ENCODE measurements at places on chromosomes 1 and 21.

GRCh38 chr21:45154511-45155508 lies 80.4 kb downstream of the ADARB1 start:
- DNase-seq = no peak

- no peak for DNase-seq
Observed at GRCh38 chr21:45897191-45898027, 84.2 kb upstream of the COL6A1 start.

GRCh38 chr1:25066256-25066655 lies 136.2 kb upstream of the RUNX3 start:
- DNase-seq = no peak

GRCh38 chr1:14835725-14836124 lies 237.2 kb downstream of the KAZN start:
- DNase-seq = no peak

DNA sequence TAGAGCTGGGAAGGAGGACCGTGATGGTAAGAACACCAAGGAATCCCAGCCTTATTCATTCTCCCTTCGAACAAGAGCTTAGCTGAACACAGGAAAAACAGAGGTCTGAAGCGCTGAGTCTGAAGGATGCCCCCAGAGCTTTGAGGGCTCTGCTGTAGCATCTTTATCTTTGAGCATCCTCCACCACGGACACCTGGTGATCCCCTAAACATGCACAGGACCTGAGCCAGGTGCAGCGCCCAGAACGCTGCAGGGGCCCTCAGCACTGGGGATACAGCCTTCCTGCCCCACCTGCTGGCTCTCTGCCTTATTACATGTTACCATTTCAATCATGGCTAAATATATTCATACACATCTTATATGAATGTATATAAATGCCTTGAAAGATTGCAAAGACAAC lies 7.7 kb upstream of the GPATCH4 start:
- DNase-seq = peak; percentile 37

GRCh38 chr1:231037585-231038517 lies 2.2 kb downstream of the FAM89A start:
- DNase-seq = no peak

DNA sequence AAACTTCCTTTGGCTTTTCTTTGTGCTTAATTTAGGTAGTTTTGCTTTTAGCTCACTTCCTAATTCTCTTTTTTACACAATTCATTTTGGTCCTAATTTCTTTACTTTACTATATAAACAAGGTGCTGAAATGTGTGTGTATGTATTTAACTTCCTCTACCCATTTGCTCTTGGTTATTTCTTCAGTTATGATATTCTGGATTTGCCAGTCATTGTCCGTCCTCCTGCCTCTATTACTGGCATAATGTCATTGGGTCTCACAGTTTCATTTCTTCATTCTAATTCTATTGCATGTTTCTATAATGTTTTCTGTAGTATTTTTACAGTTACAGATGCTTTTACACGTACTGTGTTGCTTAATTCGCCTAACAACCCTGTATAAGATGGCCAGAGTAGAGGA lies 96.2 kb downstream of the ZMYM4 start:
- DNase-seq = no peak

- DNase-seq = no peak
Observed at GRCh38 chr21:27570306-27570868, 603.5 kb upstream of the ADAMTS5 start.

DNA sequence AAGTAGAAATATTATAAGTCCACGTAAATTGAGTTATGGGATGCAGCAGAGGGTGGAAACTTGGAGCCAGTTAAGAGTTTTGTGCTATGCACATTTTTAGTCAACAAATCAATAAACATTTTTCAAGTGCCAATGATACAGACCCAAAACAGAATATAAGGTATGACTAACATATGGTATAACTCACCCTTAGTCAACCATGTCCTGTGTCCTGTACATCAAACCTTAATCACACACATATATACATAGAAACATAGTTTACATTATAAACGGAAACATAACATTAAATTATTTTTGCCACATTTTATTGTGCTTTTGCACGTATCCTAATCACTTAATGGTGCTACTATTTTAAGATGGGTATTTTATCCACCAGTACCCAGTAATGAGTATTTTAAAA lies 136.1 kb upstream of the USH2A start:
- DNase-seq = no peak

DNA sequence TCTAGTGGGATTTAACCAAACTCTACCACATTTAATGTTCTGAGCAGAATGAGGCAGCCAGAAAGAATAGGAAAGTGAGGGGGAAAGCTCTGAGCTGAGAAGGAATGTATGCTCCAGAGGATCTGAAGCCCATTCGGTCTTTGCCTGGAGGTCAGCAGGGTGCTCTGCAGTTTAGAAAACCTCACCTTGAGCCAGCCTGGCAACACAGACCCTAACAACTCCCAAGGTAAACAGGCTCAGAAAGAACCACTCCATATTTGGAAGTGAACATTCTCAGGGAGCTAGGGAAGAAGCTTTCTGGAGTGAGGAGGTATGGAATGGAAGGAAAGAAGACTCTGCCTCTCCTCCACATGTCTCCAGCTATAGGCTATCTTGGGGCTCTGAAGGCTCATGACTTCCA lies 398.8 kb downstream of the SEC16B start:
- no peak for DNase-seq

DNA sequence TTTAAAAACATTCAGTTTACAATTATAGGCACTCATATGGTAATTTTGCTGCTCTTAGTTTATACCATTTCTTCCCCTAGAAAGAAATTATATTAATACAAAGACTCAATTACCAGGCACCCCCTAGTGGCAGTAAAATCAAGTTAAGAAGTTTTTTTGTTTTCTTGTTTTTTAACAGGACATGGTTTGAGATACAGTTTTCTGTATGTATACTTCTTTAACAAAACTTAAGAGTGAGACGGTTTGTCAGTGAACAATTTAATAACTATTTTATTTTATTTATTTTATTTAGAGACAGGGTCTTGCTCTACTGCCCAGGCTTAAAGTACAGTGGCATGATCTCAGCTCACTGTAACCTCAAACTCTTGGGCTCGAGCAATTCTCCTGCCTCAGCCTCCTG lies 224.6 kb downstream of the FAF1 start:
- peak; percentile 19 for DNase-seq

GRCh38 chr1:53288002-53288789 lies 39.7 kb downstream of the LRP8 start:
- no peak for DNase-seq

Data from hematopoietic multipotent progenitor cell treated with erythropoietin and hydrocortisone succinate and interleukin-3 and kit ligand, for 17 days (in vitro differentiated cells).